ENCODE measurements at places on chromosomes 1 and 21.

- DNase-seq = no peak
Observed at GRCh38 chr1:194298007-194298598, 1111.7 kb upstream of the B3GALT2 start.

- no peak for DNase-seq
Observed at GRCh38 chr1:24459551-24460266, 42.9 kb upstream of the RCAN3 start.

DNA sequence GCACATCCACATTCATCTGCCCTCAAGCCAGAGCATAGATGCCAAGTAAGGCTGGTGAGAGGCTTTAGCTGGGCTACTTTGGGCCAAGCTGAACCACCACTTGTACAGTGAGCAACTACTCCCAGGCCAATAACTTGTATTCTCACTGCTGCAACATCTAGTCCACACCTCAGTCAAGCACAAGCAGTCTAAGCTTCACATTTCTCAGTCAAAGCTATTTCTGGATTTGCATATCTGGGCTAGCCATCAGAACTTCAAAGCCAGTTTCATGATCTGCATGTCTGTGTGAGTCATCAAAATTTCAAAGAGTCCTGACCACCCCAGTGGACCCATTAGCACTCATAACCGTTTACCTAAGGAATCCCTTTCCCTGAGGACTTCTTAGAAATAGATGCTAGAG lies 77.7 kb upstream of the DIRAS3 start:
- no peak for DNase-seq

- no peak for DNase-seq
Observed at GRCh38 chr21:42121794-42122193, 50.7 kb downstream of the UMODL1 start.

DNA sequence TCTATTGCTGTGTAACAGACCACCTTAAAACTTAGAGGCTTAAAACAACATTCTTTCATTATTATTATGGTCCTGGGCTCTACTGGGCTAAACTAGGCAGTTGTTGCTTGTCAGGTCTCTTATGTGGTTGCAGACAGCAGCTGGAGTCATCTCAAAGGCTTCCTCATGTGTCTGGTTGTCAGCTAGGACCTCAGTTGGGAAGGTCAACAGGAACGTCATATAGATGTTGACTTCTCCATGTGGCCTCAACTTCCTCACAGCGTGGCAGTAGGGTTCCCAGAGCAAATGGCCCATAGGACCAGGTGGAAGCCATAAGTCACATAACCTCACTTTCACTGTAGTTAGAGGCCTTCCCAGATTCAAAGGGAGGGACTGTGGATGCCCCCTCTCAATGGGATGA lies 15.4 kb upstream of the MEF2D start:
- no peak for DNase-seq

GRCh38 chr1:24917327-24918074 lies 12.6 kb downstream of the RUNX3 start:
- DNase-seq = no peak

DNA sequence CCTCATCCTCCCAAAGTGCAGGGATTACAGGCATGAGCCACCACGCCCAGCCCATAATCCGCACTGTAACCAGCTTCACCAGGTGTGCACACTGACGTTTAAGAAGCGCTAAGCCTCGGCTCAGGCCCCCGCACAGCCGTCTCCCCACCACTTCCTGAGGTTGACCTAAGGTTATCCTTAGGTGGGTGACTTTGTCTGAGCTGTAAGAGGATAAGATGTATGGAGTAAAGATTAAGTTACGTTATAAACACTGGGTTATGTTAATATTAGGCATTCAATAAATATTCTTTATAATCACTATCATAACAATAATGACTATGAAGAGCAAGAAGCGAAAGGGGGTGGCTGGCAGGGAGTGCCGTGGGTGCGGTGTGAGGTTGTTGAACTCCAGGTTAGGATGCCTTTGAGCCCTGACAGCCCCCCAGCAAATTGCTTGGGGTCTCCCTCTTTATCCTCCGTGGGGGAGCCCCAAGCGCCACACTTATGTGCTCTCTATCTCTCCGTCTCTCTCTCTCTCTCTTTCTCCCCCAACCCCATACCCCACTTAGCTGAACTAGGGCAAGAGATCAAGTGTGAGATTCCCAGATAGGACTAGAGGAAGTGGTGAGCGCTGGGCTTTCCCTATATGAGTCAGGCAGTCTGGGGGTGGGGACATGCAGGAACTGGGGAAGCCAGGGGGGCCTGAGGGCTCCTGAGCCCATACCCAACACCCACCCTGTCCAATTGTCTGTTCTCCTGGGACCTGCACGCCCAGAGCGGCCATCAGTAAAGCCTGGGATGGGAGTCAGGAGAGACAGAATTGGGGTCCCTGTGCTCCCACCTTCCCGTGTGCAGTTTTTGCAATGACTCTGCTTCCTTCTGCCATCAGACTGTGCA lies 7.6 kb downstream of the EFHD2 start:
- no peak for DNase-seq

DNA sequence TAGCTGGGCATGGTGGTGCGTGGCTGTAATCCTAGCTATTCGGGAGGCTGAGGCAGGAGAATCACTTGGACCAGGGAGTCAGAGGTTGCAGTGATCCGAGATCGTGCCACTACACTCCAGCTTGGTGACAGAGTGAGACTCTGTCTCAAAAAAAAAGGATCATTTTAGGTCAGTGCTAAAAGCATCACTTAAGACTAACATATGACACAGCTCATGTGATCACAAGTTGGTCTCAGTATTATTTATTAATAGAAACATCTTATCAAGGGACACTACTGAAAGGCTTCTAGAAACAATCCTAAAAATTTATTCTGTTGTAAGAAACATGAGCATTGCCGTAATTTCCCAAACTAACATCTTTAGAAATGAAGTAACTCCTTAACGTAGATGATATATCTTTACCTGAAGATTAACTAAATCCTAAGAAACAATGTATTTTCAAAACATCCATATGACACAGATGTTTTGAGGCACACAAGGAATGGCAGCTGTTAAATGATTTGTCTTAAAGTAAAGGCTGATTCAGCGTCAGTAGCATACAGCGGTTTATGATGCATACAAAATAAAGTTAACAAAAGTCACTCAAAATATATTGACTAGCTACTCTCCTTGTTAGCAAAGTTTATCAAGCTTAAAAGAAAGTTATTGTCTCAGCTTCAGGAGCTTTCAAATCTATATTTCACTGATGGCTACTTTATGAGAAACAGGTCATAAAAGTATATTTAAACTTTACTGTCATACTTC lies 2.6 kb downstream of the NIBAN1 start:
- DNase-seq = no peak

DNA sequence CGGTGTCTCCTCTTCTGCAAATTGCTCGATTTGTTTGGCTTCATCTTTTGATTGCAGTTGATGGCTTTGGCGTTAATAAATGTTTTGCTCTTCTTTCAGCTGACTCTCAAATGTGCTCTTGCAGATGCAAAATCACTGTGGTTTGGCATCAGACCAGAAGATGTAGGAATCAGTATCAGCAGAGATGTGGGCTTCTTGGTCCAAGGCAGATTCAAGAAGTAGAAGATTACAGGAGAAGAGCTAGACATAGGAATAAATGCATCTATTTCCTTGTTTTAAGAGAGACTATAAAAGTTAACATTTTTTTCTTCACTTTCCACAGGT lies 59.8 kb upstream of the BACH1 start:
- DNase-seq = no peak

- no peak for DNase-seq
Observed at GRCh38 chr1:152630596-152630995, 7.7 kb upstream of the LCE3A start.

- DNase-seq = no peak
Observed at GRCh38 chr1:241825581-241825980, 22.4 kb upstream of the EXO1 start.

GRCh38 chr1:200147742-200148141 lies 120.2 kb downstream of the NR5A2 start:
- DNase-seq = no peak

GRCh38 chr1:56098946-56099345 lies 480.4 kb downstream of the PLPP3 start:
- DNase-seq = no peak

- peak; percentile 73 for DNase-seq
Observed at GRCh38 chr1:165367375-165367993, 11.0 kb upstream of the LMX1A start.

- DNase-seq = no peak
Observed at GRCh38 chr1:208413006-208413405, 168.8 kb upstream of the PLXNA2 start.

DNA sequence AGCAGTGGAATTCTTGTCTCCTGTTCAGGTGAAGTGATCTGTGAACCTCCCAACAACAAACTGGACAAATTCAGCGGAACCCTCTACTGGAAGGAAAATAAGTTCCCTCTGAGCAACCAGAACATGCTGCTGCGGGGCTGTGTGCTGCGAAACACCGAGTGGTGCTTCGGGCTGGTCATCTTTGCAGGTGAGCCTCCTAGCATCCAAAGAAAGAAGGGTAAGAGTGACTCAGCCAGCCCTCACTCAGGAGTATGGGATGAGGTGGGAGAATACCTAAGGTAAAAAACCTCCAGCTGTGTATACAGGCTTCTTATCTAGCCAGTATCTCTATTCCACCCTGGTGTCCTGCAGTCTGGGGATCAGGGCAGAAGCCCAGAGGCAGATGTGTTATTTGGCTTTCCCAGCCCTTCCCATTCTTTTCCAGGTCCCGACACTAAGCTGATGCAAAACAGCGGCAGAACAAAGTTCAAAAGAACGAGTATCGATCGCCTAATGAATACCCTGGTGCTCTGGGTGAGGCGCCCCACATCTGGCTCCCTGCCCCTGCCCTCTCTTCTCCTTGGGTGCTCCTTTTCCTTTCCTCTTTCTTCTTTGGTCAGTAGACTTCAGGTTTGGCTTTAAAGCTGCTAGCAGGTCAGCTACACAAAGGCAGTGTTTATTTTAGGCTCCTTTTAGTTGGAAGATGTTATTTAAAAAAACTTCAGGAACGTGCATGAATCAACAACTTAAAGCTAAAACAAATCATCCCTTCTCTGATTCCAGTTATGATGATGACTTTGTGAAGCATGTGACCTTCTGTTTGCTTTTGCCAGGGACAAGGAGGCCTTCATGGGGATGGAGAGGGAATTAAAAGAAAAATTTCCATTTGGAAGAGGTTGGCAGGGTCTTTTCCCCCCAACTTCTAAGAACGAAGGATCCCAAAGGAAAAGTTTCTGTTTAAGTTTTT lies 9.0 kb downstream of the ATP8B2 start:
- DNase-seq = no peak

DNA sequence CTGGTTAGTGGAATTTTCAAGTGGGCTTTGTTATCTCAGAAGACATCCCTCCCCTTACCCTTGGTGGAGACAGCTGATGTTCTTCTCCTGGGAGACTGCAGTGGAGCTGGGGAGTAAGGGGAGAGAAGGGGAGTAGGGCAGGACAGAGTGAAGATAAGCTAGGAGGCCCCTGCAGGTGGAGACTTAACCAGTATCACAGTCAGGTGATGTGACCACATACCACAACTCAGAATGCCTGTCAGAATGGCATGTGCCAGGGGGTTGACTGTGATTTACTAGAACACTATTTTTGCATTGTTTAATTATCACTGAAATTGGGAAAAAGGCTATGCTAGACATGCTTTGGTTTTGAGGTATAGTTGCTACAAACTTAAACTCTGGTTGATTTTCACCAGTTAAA lies 124.6 kb downstream of the NRDC start:
- DNase-seq = no peak

DNA sequence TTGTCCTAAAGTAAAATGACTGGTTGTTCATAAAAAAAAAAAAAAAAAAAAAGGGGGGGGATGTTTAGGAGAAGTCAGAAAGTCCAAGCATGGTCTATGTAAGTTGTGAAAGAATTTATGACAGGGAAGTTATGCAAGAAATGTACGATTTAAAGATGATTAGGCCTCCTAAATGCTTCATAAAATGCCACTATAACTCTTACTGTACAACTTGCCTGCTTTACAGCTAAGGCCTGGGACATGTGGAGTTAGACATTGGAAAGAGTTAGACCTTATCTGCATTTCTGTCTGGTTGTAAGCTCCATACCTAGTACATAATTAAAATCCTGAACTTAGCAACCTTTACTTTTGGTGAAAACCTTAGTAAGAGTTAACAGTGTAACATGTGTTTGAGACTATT lies 150.0 kb downstream of the TPR start:
- DNase-seq = no peak

DNA sequence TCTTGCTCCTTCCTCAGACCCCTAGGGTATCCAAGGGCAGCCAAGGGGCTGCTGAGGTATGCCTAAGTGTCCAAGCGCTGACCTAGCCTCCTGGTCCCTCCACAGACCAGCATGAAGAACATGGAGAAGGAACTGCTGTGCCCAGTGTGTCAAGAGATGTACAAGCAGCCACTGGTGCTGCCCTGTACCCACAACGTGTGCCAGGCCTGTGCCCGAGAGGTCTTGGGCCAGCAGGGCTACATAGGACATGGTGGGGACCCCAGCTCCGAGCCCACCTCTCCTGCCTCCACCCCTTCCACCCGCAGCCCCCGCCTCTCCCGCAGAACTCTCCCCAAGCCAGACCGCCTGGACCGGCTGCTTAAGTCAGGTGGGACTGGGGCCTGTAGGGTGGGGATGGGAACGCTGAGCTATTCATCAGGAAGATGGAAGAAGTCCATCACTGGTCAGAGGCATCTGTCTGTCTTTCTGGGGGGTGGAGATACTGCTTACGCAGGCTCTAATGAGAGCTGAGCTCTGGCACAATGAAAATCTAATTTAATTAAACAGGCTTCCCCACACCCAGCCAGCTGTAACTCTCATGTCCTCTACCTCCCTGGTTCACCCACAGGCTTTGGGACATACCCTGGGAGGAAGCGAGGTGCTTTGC lies 1.8 kb downstream of the TRIM46 start:
- no peak for DNase-seq

DNA sequence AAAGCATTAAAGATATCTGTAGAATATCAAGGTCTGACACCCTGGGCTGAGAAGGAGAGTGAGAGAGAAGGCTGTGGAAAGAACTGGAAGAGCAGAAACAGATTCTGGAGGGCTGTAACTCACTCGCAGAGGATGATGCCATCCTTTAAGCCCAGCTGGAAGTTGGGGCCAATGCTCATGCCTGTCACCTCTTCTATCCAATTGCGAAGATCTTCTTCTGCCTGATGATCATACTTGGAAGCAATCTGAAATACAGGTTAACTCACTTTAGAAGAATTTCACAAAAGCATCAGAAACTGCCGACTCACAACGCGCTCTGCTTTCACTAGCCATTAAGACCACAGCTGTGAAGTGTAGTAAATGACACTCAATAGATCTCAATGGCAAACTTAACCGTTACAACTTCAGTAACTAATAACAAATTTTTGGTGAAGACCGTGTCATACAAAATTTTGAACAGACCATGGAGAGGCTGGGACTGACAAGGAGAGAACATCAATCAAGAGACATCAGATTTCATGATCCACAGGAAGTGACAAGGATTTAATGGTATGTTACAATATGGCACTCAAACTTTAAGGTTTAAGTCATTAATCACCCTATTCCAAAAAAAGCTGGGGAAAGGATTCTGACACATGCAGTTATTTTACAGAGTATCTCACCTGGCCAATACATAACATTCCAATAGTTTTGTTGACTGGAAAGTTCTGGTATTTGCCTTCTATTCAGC lies 23.5 kb downstream of the CNN3 start:
- no peak for DNase-seq

- DNase-seq = peak; percentile 22
Observed at GRCh38 chr1:26161415-26162219, 2.7 kb downstream of the FAM110D start.
